Smooth muscle cell of the brain vasculature (primary cell): ENCODE measurements at places on chromosomes 6 and 20.

GRCh38 chr6:105137388-105137787 is 42.4 kb downstream of the POPDC3 start:
- no peak for DNase-seq

GRCh38 chr6:137093183-137094069 is 48.7 kb upstream of the IL20RA start:
- DNase-seq = no peak

DNA sequence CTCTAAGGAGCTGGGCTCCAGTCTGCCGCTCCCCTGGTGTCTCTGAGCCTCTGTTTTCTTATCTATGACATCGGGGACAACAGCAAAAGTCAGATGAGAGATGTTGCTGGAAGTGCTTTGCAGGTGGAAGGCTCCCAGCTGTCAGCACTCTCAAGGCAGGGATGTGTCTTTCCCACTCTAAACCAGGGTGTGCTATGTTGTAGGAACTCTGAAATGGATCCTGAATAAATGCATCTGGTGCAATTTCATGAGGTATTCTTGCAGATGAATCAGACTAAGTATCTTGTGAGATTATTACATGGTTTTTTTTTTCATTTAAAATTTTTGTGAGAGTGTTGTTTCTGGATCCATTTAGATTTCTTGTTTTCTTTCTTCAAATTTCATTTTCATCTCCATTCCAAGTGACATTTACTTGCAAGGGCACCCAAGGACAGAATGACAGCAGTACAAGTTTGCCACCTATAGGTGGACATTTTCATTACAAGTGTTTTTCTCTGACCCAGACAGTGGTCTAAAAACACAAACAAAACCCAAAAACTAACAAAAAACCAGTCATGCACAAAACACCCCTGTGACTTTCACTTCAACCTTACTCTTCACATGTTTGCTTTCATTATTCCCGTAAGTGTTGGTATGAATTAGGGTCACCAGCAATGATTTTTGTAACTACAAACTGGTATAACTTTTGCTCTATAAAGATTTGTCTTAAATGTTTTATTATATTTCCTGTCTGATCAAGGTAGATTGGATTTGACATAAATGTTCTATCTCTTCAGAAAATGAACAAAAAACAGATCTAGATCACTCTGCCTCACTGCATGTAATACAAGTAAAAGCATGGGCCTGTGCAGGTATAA is 14.7 kb upstream of the SIM1 start:
- no peak for DNase-seq

GRCh38 chr6:125149256-125150144 is 4.1 kb upstream of the TPD52L1 start:
- DNase-seq = no peak

- DNase-seq = no peak
Observed at GRCh38 chr20:57436223-57436545, 45.0 kb downstream of the RBM38 start.

DNA sequence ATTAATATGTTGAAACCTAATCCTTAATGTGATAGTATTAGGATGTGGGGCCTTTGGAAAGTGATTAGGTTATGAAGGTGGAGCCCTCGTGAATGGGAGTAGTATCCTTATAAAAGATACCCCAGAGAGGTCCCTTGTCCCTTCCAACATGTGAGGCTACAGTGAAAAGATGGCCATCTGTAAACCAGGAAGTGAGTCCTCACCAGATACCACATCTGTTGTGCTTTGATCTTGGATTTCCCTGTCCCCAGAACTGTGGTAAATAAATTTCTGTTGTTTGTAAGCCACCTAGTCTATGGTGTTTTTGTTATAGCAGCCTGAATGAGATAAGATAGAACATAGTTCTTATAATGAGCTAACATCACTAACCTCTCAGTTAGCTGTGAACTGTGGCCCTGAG is 16.6 kb upstream of the CALHM6 start:
- DNase-seq = no peak

DNA sequence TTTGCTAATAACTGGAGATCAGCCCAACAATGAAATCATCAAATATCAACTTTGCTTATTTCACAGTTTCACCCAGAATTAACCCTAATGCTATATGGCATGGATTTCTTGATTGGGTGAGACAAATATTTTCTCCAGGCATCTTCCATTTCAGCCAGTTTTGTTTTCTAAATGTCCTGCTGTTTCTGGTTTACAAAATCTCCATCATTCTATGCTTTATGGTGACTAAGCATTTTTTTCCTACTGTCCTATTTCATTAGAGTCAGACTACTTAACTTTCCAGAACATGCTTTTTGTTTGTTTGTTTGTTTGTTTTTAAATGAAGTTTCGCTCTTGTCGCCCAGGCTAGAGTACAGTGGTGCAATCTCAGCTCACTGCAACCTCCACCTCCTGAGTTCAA is 59.5 kb upstream of the EXOC2 start:
- DNase-seq = no peak

DNA sequence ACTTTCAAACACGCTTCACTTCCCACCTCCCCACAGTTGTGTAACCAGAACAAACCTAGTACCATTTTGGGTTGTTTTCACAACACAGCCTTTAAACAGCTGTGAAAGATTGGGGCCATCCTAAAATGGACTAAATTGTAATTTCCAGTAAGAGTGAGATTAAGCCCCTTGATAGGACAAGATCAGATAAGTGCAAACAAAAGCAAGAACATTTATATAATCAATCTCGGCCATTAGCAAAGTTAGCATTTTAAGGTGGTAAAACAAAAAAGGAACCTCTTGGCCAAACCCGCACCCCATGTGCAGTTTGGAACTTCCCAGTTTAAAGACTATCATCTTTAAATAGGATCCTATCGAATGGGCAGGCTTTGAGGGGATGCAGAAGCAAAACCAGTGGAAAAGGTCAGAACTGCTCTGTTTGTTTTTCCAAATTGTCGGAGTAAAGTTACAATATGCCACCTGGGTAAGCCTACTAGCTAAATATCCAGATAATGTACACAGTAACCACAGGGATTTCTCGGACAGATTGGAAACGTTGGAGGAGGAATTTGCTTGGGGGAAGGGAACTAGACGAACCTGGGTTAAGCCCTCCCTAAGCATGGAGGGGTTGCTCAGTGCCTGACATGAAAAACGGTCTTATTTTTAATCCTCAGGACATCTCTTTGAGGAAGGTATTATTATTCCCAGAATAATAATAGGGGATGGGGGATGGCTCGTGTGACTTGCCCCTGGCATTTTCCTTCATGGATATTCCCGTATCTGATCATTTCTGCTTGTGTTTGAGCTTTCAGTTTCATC is 159.8 kb upstream of the SALL4 start:
- no peak for DNase-seq

DNA sequence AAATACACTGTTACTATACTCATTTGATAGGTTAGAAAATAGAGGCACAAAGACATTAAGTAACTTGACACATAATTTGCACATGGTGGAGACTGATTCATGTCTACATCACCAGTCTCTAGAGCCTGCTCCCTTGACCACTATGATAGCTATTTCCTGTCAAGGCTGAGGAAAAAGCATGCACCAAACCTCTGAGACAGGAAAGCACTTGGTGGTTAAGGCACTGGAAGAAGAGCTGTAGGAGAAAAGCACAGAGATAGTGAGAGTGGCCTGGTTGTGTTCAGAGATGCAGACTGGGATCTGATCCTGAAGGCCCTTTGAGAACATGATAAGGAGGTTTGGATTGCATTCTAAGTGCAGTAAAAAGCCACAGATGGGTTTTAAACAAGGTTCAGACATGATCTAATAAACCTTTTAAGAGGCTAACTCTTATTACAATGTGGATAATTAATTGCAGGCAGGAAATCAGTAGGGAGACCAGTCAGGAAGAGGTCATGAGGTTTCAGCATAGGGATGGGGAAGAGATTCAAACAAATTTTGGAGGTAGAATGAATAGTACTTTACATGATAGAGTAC is 168.9 kb downstream of the PHF3 start:
- no peak for DNase-seq

- no peak for DNase-seq
Observed at GRCh38 chr6:25927756-25928216, 2.7 kb downstream of the SLC17A2 start.

GRCh38 chr6:53257533-53257932 is 91.2 kb downstream of the ELOVL5 start:
- no peak for DNase-seq

DNA sequence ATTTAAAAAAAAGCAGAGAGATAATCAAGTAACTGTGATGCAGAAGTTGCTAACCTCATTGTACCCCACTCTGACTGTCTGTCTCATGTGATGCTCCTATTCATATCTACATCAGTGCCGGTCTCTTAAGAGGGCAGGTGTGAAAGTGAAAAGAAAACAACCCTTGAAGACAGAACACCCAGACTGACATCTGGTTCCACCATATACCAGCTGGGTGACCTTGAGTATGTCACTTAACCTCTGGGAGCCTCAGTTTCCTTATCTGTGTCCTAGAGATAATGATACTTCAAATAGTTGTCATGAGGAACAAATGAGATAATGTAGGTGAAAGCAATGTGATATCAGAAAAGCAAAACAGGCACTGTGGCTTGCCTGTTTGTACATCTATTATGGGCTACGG is 426.8 kb upstream of the SOX4 start:
- DNase-seq = no peak

DNA sequence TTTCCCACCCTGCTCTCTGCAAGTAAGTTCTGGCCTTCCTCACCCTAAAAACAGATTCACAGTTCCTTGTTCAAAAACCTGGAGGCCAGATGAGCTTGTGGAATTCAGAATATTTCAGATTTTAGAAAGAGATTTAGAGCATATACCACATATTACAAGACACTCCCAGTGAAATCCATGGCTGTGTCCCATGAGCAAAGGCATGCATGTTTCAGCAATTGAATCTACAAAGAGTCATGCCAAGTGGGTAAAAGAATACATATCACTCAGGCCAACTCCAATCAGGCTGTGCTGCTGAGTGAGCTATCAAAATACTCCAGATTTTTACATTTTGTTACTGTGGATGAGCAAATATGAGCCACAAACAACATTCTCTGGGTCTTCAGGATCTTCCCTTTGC is 10.2 kb upstream of the NEDD9 start:
- no peak for DNase-seq

GRCh38 chr6:111543913-111544435 is 61.0 kb upstream of the REV3L start:
- DNase-seq = no peak

DNA sequence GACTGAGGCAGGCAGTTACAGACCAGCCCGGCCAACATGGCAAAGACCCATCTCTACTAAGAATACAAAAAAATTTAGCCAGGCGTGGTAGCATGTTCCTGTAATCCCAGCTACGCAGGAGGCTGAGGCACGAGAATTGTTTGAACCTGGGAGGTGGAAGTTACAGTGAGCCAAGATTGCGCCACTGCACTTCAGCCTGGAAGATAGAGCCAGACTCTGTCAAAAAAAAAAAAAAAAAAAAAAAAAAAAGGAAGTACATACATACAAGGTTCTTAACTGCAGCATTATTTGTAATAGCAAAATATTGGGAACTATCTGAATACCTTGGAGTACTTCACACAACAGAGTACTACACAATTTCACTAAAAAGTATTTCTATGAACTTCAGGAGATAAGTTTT is 183.5 kb upstream of the OLIG3 start:
- no peak for DNase-seq

DNA sequence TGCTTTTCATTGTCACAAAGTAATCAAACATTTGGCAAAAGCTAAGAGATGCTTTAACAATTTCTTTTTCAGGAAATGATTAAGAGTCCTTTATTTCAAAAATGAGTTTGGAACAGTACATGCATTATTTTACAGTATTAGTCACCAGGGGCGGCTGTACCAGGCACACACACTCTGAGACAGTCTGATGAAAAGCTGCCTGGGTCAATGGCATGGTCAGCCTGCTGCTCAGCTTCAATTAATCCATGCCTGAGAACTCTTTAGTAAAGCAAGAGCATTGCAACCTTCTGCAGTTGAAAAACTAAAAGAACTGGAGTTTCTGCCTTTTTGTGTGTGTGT is 105.5 kb downstream of the TULP4 start:
- DNase-seq = no peak

DNA sequence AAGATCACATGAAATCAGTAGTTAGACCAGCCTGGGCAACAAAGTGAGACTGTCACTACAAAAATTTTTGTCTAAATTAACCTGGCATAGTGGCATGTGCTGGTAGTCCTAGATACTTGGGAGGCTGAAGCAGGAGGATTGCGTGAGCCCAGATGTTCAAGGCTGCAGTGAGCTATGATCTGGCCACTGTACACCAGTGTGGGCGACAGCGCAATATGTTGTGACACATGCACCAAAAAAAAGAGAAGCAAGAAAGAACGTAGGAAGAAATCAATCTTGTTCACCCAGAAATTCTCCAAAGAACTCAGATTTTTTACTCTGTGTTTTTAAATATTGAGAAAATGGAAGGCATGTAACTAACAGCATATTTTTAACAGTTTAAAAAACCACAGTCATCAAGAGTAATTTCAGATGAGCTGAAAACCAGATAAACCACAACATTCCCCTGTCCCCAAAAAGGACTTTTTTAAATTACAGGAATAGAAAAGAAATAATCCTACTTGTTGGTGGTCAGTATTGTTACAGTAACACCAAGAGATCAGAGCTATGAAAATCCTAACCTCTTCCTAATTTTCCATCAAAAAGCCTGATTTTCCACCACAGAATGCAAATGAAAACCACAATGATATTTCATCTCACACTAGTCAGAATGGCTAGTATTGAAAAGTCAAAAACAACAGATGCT is 240.2 kb downstream of the KHDC1L start:
- no peak for DNase-seq

GRCh38 chr20:11197851-11198250 is 524.1 kb upstream of the JAG1 start:
- DNase-seq = no peak

- no peak for DNase-seq
Observed at GRCh38 chr6:72348926-72349325, 272.9 kb upstream of the KCNQ5 start.

DNA sequence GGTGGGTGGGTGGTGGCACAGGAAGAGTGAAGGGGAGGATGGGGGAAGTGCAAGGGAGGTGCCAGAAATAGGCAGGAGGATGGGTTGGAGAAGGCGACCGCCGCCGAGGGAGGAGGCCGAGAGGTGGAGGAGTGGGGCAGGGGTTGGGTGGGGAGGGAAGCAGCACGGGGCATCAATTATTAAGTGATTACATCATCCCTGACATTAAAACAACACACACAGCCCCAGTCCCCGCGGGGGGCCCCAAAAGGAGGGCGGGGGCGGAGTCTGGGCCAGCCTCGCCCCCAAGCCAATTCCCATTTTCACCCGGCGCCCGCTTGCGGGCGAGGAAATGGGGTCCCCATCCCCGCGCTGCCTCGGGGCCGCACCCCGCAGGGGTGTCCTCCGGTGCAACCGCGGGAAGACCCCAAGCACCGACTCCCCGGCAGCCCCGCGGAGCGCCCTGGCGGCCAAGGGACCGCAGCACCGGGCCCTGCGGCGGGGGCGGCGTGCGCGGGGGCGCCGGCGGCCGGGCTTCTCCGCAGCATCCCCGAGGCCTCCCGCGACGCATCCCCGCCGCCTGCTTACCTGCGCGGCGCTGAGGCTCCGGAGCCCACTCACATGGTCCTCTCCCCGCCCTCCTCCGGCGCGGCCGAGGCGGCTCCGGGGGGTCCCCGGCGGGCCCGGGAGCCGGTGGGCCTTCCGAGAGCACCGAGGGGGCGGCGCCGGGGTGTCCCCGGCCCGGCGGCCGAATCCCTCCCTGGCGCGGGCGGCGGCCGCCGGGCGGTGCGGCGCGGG is 663 bp downstream of the FYN start:
- no peak for DNase-seq

GRCh38 chr6:12719017-12719416 is 2.5 kb downstream of the PHACTR1 start:
- DNase-seq = no peak

GRCh38 chr6:40187535-40188144 is 253.4 kb upstream of the MOCS1 start:
- no peak for DNase-seq

GRCh38 chr6:128885381-128885780 is 2.4 kb downstream of the LAMA2 start:
- DNase-seq = no peak
